Thyroid gland (tissue), 4 donors: ENCODE measurements at places on chromosomes 4 and X.

GRCh38 chr4:137531986-137532868 lies at the start of gene PCDH18:
Gene PCDH18 (minus strand): TSS chr4:137532494. CDS start chr4:137532088, 406 bp downstream.
- H3K4me1 ChIP-seq, result no peaks in the 10 kb centered on the region
- H3K27ac ChIP-seq, result peak within 1 kb of the TSS; percentile 91
- H3K36me3 ChIP-seq, result no peaks in the 10 kb centered on the region
- H3K27me3 ChIP-seq, result no peaks in the 10 kb centered on the region
- peak within 1 kb of the TSS; percentile 60 for H3K4me3 ChIP-seq
- DNase-seq, result peak; percentile 90

- no peak for DNase-seq
- H3K27me3 ChIP-seq, result no peaks in the 10 kb centered on the region
- H3K36me3 ChIP-seq, result no peaks in the 10 kb centered on the region
These were observed 448.0 kb downstream of the NKX6-1 start for GRCh38 chr4:84051089-84051488.

DNA sequence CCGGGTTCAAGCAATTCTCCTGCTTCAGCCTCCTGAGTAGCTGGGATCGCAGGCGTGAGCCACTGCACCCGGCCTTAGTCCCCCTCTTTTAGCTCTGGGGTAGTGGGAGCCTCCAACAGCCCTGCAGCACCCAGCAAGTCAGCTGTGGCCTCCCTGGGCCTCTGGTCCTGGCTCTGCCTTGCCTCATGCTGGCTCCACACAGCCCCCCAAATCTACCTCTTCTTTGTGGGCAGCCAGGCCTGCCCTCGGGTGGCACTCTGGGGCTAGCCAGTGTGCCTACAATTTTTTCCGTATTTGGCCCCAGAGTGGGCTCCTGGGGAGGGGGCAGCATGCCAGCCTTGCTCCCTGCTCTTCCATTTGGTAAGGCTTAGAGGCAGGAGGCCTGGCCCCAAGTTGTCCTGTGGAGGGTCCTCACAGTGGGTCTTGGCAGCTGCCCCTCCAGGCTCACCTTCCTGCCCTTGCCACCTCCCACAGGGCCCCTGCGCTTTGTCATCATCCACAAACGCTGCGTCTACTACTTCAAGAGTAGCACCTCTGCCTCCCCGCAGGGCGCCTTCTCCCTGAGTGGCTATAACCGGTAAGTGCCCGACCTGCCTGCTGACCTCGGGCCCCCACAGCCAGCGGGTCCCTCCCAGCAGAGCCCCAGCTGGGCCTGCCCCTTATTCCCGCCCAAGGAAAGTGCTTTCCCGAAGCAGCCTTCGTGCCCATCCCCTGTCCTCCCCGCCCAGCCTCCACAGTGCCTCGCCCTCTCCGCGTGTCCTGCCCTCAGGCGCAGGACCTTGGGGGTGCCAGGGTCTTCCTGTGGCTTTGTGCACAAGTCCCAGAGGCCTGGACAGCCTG lies 21.0 kb upstream of the ADD1 start:
- H3K36me3 ChIP-seq, result peaks cover 37% of the 10 kb centered on the region
- H3K4me1 ChIP-seq, result peaks cover 8% of the 10 kb centered on the region
- H3K27ac ChIP-seq, result no peak overlapping the region
- H3K27me3 ChIP-seq, result no peaks in the 10 kb centered on the region
- DNase-seq, result no peak

- DNase-seq, result no peak
- no peaks in the 10 kb centered on the region for H3K4me1 ChIP-seq
- H3K4me3 ChIP-seq, result no peak overlapping the region
- no peak overlapping the region for H3K27ac ChIP-seq
These were observed 188.6 kb downstream of the PRDM5 start for GRCh38 chr4:120733968-120734367.

DNA sequence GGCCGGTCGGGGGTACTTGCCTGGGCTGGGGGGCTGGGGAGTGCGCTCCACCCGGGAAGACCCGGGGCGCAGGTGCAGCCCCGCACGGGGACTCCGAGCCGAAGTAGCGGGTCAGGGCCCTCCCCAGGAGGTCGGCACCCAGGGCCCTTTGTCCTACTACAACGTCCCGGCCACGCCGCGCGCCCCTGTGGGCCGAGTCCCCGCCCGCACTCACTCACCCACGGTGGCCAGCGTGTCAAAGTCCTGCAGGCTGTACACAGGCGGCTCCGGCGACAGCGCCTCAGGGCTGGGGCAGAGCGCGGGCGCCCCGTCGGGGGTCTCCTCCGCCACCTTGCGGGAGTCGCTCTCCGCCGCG lies 602 bp downstream of the PRKX start:
- peaks cover 12% of the 10 kb centered on the region for H3K4me1 ChIP-seq
- no peaks in the 10 kb centered on the region for H3K27me3 ChIP-seq
- DNase-seq, result no peak

- no peaks in the 10 kb centered on the region for H3K27me3 ChIP-seq
- no peak for DNase-seq
- H3K4me3 ChIP-seq, result no peak overlapping the region
- H3K36me3 ChIP-seq, result no peaks in the 10 kb centered on the region
These were observed 24.6 kb upstream of the COX7B2 start for GRCh38 chr4:46933686-46934085.

- H3K27ac ChIP-seq, result no peak overlapping the region
- no peak overlapping the region for H3K4me3 ChIP-seq
- no peaks in the 10 kb centered on the region for H3K4me1 ChIP-seq
- DNase-seq, result no peak
- no peaks in the 10 kb centered on the region for H3K36me3 ChIP-seq
These were observed 141.7 kb upstream of the RAI2 start for GRCh38 chrX:18002791-18003190.

GRCh38 chrX:32525234-32525633 lies 686.1 kb downstream of the DMD start:
- H3K36me3 ChIP-seq, result no peaks in the 10 kb centered on the region
- DNase-seq, result no peak
- no peak overlapping the region for H3K4me3 ChIP-seq
- no peak overlapping the region for H3K27ac ChIP-seq
- H3K4me1 ChIP-seq, result no peaks in the 10 kb centered on the region

DNA sequence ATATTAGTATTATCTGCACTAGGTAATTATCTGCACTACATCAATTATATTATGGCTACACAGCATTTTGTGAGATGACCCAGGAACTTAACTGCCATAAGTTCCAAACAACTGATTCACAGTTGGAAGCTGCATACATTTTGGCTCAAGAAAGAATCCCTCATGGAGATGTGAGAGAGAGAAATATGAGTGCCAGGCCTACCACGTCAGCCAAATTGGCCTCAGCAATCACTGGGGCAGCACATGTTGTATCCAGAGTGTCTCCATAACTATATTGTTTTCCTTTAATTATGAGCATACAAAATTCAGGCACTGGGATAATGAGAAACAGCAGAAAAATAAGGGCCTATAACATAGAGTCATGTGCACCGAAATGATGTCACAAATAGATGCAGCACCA lies 174.2 kb upstream of the DMD start:
- no peak overlapping the region for H3K4me3 ChIP-seq
- H3K27ac ChIP-seq, result no peak overlapping the region
- no peak for DNase-seq
- H3K36me3 ChIP-seq, result no peaks in the 10 kb centered on the region

DNA sequence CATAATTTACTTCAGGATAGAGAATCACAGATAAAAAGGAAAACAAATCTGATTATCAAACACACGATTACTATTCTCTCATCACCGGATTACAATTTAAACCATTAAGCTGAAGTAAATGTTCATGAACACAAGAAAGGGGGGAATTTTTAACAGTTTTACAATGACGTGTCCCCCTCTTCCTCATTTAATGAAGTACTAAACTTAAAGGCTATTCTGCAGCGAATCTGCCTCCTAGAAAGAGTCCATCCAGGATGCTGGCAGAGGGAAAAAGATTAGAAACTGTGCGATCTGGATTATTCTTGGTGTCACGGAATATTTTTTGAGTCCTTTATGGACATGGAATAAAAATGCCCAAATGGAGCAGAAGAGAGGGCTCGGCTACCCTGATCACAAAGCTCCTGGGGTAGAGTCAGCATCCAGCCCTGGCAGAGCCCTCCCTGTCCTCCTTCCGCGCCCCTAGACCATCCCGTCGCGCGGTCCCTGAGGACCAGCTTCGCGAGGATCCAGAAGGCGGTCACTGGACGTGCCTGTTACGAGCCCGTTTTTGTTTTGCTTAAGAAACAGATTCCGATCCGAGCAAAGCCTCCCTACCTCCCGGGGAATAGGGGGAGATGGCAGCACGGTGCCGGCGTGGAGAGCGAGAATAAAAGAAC lies 1.2 kb downstream of the ELF2 start:
- peak overlapping the region; percentile 98 for H3K27ac ChIP-seq
- DNase-seq, result no peak

DNA sequence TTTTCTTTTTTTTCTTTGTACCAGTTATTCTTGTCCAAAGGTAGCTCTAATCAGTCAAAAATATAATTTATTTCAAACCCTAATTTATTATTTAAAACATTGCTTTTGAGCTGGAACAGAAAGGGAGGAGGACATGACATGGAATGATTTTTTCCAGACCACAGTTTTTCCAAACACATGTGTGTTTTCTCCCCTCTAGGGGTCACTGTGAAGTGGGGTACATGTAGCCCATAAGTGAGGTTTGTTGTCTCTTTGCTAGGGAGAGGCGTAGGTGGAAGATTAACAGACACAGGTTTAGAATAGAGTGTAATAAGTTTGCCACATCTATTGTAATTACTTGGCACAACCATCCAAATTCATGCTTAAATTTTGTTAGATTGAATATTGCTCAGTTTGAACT lies 83.0 kb downstream of the TNIP2 start:
- H3K27me3 ChIP-seq, result no peaks in the 10 kb centered on the region
- DNase-seq, result no peak
- H3K27ac ChIP-seq, result no peak overlapping the region

DNA sequence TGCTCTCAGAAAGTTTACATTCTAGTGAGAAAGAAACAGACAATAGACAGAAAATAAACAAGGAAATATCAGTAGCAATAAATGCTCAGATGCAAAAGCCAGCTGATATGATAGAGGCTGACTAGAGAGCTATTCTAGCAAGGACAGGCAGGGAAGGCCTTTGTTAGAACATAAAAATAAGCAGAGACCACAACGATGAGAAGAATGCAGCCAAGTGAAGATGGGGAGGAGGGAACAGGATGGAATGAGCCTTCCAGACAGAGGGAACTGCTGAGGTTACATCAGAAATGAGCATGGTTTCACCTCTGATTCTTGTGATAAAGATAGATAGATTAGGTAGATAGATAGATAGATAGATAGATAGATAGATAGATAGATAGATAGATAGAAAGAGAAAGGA lies 7.6 kb upstream of the SOWAHB start:
- H3K36me3 ChIP-seq, result no peaks in the 10 kb centered on the region
- no peak overlapping the region for H3K27ac ChIP-seq
- no peaks in the 10 kb centered on the region for H3K27me3 ChIP-seq
- no peaks in the 10 kb centered on the region for H3K4me1 ChIP-seq
- H3K4me3 ChIP-seq, result no peak overlapping the region
- no peak for DNase-seq

DNA sequence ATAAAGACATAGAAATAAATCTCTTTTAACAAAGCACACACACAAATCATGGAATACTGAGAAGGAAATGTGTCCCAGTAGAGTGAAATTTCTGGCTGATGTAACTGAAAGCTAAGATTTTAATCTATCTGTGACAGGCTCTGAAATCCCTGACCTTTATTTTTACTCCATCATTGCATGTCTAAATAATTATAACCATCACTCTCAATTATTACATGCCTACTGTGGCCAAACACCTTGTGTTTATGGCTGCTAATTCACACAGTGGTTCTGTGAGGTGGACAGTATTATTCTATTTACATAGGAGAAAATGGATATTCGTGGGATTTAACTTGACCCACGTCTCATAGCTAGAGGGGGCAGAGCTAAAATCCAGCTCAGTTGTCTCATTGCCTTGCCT lies 438.1 kb downstream of the TLL1 start:
- H3K36me3 ChIP-seq, result no peaks in the 10 kb centered on the region
- H3K27me3 ChIP-seq, result no peaks in the 10 kb centered on the region
- no peak for DNase-seq
- no peak overlapping the region for H3K27ac ChIP-seq

DNA sequence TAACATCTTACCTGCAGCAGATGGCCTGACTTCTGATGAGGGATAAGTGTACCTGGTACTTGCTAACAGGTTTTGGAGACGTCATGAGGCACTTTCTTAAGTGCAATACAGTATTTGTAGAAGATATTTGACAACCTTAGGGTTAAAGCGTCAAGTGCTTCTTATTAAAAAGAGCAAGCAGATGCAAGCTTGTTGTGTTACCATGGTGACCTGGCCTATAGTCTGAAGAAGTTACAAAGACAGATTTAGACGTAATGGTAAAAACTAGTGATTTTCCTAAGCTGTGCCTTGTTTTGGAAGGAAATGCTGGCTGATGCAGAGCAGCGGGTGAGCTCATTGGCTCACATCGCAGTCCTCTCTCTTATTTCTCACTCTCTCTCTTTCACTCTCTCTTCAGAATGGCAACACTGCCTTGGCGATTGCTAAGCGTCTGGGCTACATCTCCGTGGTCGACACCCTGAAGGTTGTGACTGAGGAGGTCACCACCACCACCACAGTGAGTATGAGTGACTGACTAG lies 243.6 kb downstream of the ANK2 start:
- no peak for DNase-seq
- H3K4me3 ChIP-seq, result no peak overlapping the region
- peak overlapping the region; percentile 64 for H3K27ac ChIP-seq

DNA sequence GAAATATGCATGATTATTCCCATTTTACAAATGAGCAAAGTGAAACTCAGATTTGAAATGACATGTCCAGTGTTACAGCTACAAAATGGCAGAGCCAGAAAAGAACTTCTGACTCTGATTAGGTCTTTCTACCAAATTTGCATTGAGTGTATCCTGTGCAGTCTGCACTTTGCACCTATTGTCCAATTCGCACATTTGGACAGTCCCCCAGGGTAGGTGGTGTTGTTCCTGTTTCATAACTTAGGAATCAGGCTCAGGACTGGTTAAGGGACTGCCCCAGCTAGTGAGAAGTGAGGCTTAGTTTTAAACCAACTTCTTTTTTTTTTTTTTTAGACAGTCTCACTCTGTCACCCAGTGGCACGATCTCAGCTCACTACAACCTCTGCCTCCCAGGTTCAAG lies 137.9 kb upstream of the NALF2 start:
- H3K27me3 ChIP-seq, result no peaks in the 10 kb centered on the region
- H3K4me3 ChIP-seq, result no peak overlapping the region
- no peak overlapping the region for H3K27ac ChIP-seq
- no peaks in the 10 kb centered on the region for H3K4me1 ChIP-seq
- DNase-seq, result no peak

- H3K27me3 ChIP-seq, result no peaks in the 10 kb centered on the region
- H3K36me3 ChIP-seq, result no peaks in the 10 kb centered on the region
- H3K4me3 ChIP-seq, result no peak overlapping the region
These were observed 383.3 kb downstream of the BCOR start for GRCh38 chrX:39714471-39714870.

- no peak overlapping the region for H3K4me3 ChIP-seq
- H3K36me3 ChIP-seq, result no peaks in the 10 kb centered on the region
- H3K4me1 ChIP-seq, result peaks cover 8% of the 10 kb centered on the region
- no peak overlapping the region for H3K27ac ChIP-seq
These were observed 92.9 kb downstream of the EGF start for GRCh38 chr4:110005461-110006056.
